ENCODE measurements at places on chromosomes 7 and 10.

- no peak for DNase-seq
Measured at GRCh38 chr10:86342111-86342863, 24.3 kb downstream of the GRID1 start.

DNA sequence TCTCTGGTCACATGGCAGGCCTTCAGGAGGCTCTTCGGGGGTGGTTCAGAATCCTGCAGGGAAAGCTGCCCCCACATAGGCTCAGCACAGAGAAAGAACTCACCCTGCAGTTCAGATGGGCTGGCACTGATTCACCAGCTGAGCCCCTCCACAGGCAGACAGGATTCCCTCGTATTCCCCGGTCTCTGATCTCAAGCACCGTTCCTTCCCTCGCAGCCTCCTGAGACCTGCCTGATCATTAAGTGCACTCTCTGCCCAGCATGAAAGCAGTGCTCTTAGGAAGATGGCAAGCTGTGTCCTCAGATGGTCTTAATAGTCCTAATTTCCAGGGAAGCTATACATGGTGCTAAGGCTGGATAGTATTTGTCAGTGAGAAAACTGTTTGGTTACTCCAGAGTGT lies 78.2 kb upstream of the NPS start:
- no peak for DNase-seq

- DNase-seq: no peak
Measured at GRCh38 chr10:24414597-24414996, 205.7 kb downstream of the KIAA1217 start.

GRCh38 chr10:44292390-44293002 lies 92.4 kb downstream of the CXCL12 start:
- DNase-seq: no peak

GRCh38 chr7:17301471-17302456 lies 3.3 kb downstream of the AHR start:
- DNase-seq: no peak

- no peak for DNase-seq
Measured at GRCh38 chr10:19592276-19592675, 224.0 kb upstream of the PLXDC2 start.

GRCh38 chr10:58697691-58698090 lies 185.0 kb downstream of the BICC1 start:
- DNase-seq: no peak

DNA sequence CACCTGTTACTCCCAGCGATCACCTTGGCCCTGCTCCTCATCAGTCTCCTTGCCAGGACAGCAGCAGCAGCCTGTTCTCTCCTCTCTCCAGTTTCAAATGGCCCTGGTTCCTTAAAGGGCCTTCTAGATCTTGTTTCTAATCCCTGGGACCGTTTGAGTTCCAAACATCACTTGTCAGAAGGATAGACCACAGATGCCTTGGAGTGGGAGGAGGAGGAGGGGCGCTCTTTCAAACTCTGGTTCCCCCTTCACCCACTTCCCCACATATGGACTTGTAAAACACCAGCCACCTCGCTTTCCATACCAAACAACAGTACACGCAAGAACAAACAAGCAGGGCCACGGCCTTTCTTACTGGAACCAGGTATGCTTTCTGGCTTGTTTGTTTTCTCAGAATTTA lies 104.8 kb downstream of the PLXNA4 start:
- no peak for DNase-seq

DNA sequence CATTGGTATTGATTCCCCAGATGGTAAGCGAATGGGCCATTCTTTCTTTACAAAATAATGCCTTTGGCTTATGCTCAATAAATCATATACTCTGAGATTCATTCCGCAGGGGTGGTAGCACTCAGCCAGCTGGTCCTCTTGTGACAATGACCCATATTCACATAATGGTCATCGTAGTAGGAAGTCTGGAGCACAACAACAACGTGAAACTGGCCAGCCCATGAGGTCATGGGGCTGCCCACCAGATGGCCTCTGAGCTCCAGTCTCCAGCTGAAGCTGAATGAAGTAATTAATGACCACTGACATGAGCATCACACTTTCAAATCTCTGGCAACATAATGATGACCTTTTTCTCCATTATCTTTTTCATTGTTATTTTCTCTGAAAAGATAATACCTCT lies 42.3 kb upstream of the SORCS1 start:
- no peak for DNase-seq

DNA sequence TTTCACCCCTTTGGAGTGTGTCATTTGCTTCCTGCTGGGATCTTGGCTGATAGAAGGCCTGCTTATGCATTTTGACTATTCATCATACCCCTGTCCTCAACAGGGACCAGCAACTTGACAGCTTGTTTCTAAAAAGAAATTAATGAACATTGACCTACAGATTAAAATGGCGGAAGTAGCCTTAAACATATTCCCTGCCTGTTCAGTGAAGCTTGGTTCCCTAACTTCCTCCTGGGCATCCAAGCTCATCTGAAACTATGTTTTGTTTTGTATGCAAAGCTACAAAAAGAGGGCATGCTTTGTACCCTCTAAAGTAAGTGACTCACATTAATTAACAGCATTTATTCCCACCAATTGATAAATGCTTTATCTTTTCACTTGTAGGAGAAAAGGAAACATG lies 26.8 kb upstream of the CDK14 start:
- no peak for DNase-seq

- no peak for DNase-seq
Measured at GRCh38 chr10:18210711-18211110, 70.5 kb downstream of the CACNB2 start.

- DNase-seq: no peak
Measured at GRCh38 chr7:143299346-143299745, 11.2 kb downstream of the CASP2 start.

GRCh38 chr7:33764752-33765451 lies 140.4 kb upstream of the BMPER start:
- DNase-seq: no peak

- no peak for DNase-seq
Measured at GRCh38 chr7:135428879-135429278, 81.0 kb downstream of the CNOT4 start.

- no peak for DNase-seq
Measured at GRCh38 chr7:156223935-156224832, 411.9 kb upstream of the SHH start.

Data from NCI-H1417 treated with DMSO at 0.1 percent for 48 hours (cell line).